ENCODE measurements at places on chromosomes 1 and 21.
A peak's percentile ranks its signal among the peaks of the same experiment; 100 is the strongest.

- no peak for DNase-seq
These were observed 170.8 kb downstream of the GALNT2 start for GRCh38 chr1:230237805-230238204.

GRCh38 chr1:207058252-207058651, 5.2 kb downstream of the PFKFB2 start:
- DNase-seq = no peak

GRCh38 chr1:154975409-154976059, 1.1 kb downstream of the CKS1B start:
- no peak for DNase-seq

DNA sequence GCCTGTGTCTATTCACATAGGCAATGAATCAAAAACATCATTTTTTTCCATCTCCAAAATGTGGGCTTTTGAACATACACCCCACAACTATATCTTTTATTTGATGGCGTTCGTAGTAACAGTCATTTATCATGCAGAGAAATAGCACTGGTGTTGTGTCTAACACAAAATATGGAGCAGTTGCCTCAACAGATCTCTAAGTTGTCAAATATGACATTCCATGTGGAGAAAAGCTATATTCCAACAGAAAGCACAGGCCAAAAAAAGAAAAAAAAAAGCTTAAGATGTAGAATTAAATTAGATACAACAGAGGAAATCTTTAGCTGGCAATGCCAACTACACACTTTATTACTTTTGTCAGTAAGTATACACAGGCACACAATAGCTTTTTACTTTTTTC, 411.7 kb downstream of the BRINP3 start:
- DNase-seq = no peak

GRCh38 chr1:228405200-228405978, 1.2 kb downstream of the TRIM11 start:
- DNase-seq = no peak

- DNase-seq = no peak
These were observed 172.7 kb downstream of the PTPRU start for GRCh38 chr1:29408831-29409605.

DNA sequence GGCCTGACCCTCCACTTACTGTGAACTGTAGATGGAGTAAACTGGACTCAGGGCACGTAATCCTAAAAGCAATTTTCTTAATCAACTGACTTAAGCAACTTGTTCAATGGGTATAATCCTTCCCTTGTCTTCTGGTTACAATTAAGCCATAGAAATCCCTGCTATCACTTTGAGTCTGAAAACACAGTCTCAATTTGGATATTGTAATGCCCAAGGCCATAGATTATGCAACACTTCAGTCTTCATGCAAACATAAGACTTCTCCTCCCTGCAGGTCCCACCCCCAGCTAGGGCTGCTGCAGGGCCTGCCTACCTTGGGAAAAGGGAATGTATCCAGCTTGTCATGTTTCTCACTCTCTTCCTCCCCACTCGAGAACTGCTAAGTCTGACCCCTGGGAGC, 6.2 kb upstream of the SLC5A9 start:
- DNase-seq = no peak

DNA sequence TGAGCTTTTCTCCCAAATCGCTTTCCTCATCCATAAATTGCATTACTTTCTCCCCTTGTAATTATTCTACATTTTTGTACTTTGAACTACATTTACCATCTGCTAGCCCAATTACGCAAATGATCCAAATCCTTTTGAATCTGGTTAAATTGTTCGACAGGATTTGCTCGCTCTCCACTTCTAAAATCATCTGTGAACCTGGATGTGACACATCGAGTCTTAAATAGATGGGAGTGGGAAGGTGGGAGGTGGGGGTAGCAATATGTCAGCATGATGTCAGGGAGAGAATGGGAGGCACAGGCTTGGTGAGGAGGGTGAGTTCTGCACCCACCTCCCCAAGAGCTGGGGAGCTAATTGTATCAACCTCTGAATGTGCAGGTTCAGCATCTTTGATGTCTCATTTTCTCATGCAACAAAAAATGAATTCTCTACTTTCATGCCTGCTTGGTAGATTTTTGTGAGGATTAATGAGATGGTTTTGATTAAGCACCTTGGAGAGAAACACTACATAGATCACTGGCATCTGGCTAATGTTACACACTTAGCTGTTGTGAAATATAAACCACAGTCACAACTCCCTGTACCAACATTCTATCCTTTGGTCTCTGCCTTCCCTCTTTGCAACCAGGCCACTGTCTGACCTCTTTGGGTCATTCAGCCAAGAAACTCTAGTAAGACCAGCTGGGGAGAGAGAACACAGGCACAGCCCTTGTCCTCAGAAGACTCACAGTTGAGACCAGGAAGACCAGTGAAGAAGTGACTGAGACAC, 165.1 kb downstream of the DAB1 start:
- DNase-seq = no peak

DNA sequence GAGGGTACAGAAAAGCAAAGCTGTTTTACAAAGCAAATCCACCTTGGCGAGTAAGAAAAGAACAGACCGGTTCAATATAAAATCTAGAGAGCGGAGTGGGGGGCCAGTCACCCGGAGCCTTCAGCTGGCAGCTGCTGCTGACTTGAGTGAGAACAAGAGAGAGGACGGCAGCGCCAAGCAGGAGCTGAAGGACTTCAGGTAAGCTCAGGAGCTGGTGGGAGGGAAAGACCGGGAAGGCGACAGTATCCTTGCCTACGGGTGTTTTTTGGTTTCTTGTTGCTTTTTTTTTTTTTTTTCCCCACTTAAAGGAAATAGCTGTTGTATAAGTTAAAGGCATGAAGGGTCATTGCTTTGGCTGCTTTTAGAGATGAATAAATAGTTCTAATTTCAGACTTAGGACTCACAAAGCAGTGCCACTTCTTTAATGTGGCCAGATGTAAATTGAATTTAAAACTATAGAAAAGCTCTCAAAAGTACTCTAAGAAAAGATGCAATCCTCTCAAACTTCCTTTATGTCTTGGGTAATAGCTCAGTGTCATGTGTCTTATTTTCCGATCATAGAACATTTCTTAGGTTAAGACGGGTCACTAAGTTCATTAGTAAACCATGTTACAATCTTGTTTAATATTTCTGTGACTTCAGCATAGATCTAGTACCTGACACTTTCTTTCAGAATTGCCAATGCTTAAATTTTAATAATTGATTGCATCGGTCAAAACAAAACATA, 82.8 kb downstream of the PRDM2 start:
- DNase-seq = no peak

DNA sequence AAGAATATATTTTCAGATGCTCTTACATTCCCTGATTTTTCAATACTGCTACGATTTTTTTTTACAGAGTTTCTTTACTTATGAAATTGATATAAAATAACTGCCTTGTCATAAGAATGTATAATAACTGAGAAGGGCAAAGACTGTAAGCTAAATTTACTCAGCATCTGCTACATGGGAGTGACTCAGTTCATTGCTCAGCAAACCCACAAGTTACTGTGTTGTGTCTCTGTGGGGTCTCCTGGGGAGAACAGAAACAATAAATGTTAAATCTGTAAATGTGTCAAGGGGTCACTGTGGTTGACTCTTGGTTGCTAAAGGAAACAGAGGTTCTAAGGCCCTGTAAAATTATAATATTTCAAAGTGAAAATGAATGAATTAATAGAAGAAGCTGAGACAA, 210.3 kb upstream of the CACYBP start:
- no peak for DNase-seq

DNA sequence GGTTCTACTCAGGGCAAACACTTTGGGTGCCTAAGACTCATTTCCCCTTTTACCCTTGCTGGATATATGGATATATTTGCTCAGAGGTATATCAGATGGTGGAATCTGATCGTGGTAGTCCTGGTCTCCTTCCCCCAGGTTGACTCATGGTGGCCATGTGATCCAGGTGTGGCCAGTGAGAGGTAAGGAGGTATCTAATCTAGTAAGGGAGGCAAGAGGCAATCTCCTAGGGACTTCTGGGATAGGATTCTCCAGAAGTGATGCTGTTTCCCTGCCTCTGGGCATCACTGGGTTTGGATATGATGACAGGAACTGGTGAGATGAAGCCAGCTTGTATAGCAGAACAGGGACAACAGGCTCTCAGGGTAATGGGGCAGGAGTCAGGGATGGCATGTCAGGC, 8.5 kb upstream of the DENND2D start:
- DNase-seq = no peak

DNA sequence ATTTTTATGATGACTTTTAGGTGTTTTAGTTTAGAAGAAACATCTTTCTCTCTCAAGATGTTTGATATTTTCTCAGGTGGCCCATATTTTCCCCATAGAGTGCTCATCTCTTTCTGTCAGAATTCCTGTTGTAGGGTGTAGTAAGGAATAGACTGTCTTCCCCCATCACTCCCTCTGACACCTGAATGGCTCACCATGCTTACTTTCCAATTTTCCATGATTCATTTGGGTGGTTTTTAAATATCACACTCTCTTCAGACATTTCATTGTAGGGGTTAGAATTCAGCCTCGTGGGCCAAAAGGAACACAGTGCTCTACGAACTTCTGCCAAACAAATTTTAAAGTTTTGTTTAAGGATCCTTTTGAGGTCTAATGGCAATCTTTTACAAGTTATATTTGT, 24.0 kb downstream of the GIPC2 start:
- DNase-seq = no peak

GRCh38 chr21:38712071-38712470, 93.7 kb upstream of the ETS2 start:
- DNase-seq = no peak

DNA sequence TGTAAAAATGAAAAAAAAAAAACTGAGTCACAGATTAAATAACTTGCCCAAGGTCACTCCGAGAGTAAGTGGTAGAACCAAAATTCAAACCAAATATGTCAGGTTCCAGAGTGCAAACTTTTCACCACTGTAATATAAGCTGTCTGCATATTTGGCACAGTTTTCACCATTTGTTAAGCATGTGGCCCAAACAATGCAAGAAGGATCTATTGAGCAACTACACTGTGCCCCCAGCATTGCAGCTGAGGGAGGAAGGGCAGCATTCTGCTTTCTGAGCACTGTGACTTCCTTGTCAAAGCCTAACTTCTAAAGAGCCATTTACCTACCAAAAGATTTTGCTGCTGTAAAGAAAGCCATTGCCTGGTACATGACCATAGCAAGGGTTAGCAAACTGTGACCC, 133.4 kb downstream of the SYT2 start:
- DNase-seq = no peak

GRCh38 chr21:16536140-16536539, 806.4 kb downstream of the USP25 start:
- DNase-seq = no peak

GRCh38 chr1:212561501-212561931, 47.0 kb upstream of the ATF3 start:
- no peak for DNase-seq

DNA sequence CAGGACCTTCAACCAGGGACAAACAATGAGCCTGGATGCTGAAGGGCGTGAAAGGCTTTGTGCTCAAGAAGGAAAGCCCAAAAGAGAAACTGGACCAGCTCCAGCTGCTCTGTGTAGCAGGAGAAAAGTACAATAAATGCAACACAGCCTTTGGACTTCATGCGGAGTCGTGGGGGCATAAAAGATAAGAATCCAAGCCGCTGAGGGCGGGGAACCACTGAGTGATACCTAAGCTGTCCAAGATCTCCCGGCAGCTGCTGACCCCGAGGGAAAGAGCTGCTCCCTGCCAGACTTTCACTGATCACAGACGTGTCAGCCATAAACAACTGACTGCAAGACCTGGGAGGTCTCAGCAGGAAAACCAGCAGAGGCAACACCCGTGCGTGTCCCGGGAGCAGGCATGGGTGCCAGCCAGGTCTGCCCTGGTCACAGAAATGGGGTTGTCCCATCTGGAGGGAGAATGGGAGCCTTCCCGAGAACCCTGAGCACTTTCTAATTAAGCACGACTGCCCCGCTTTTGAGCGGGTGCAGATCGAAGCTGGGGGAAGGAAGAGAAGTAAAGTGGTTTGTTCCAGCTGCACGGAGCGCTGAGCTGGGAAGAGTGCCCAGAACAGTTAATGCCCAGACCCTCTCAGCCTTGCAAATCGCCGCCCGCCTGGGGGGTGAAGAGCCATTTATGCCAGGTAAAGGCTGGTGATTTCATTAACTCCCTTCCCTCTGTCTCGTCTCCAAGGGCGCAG, 68.3 kb upstream of the TARDBP start:
- DNase-seq = peak; percentile 83

DNA sequence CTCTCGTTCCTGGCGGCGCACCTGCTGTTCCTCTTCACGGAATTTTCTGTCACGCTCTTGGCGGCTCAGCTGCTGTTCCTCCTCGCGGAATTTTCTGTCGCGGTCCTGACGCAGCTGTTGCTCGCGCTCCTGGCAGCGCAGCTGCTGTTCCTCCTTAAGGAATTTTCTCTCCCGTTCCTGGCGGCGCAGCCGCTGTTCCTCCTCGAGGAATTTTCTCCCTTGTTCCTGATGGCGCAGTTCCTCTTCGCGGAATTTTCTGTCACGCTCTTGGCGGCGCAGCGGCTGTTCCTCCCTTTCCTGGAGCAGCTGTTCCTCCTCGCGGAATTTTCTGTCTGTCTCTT, 6.4 kb downstream of the TCHH start:
- DNase-seq = no peak

DNA sequence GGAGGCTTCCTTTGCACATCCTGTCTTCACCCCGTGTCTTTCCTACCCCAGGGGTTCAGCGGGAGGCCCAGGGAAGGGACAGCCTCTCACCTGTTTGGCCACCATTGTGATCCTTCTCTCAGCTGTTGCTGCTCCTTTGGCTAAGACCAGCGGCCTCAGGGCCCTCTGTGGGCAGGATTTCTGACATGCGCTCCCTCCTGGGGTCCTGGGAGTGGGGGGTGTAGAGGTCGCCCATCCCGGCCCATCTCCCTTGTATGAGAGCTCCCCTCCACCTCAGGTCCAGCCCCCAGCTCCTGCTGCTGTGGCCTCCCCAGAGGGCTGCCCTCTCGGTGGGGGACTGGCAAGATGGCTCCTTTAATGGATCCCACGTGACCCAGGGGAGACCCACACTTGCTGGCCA, 120.5 kb downstream of the PRDM2 start:
- no peak for DNase-seq

- no peak for DNase-seq
These were observed 31.7 kb downstream of the PROX1 start for GRCh38 chr1:214019499-214019898.

GRCh38 chr1:246782120-246782900, 58.1 kb downstream of the SCCPDH start:
- DNase-seq = peak; percentile 95

- no peak for DNase-seq
These were observed 90.5 kb upstream of the TLR5 start for GRCh38 chr1:223233410-223234169.

GRCh38 chr1:187626056-187626455, 797.3 kb downstream of the PLA2G4A start:
- no peak for DNase-seq

DNA sequence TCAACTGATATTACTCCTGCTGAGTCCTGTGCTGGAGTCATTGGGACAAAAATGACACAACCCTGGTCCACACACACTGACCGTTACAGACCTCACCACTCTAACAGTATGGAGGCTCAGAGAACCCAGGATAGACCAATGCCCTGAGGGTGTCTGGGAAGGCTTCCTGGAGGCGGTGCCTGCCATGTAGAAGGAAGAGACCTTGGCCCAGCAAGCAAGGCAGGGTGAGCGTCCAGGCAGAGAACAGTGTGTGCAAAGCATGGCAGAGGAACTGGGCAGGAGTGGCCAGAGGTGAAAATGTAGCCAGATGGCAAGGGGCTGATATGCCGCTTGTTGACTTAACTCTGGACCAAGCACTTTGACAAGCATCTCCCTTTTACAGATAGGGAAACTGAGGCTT, 85.5 kb downstream of the VWA5B1 start:
- DNase-seq = no peak

GRCh38 chr1:183310753-183311479, 107.3 kb downstream of the NMNAT2 start:
- no peak for DNase-seq
